ENCODE measurements at places on chromosomes 6 and 20.

GRCh38 chr6:47650553-47651432 is 47.6 kb upstream of the ADGRF4 start:
- peak; percentile 53 for DNase-seq

GRCh38 chr6:130033949-130034348 is 15.6 kb downstream of the L3MBTL3 start:
- DNase-seq = no peak

GRCh38 chr6:109526905-109527628 is 44.0 kb upstream of the ZBTB24 start:
- DNase-seq = peak; percentile 46

- DNase-seq = no peak
These were observed 260.6 kb downstream of the PRL start for GRCh38 chr6:22036275-22036674.

DNA sequence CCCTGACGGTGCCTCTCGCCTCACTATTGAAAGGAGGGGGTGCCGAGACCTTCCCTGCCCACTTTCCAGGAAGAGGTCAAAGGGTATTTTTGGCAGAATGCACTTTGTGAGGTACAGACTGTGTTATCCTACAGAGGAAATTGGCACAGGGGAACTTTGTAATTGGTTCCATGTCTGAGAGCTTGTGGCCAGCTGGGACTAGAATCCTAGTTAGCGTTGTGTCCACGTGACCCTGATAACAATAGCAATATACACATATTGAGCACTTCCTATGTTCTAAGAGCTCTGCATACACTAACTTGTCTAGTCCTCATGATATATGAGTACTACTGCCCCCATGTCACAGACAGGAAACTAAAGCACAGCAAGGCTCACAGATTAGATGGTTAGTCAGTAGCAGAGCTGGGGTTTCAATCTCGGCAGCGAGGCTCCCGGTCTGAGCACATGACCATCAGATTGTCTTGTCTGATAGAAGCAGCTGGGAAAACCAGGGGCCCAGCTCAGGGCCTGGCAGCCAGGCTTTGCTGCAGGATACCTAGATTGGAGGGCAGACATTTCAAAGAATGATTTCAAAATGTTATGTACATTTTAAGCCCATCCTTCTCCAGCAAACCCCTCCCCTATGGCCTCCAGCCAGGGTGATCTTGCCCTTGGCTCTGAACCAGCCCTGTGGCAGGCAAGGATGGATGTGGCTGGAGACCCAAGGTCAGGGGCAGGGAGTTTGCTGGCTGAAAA is 1.4 kb downstream of the MAPK13 start:
- DNase-seq = peak; percentile 62
